ENCODE measurements at places on chromosomes 1 and 21.

GRCh38 chr1:184425449-184426277 is 38.8 kb downstream of the C1orf21 start:
- DNase-seq: no peak

- no peak for DNase-seq
Observed at GRCh38 chr21:41229509-41230248, 61.7 kb downstream of the BACE2 start.

- DNase-seq: no peak
Observed at GRCh38 chr1:100394285-100394684, 42.0 kb downstream of the CDC14A start.

- DNase-seq: peak; percentile 93
Observed at GRCh38 chr1:54118704-54119103, 34.1 kb downstream of the CDCP2 start.

GRCh38 chr1:182066934-182067333 is 5.4 kb upstream of the ZNF648 start:
- no peak for DNase-seq

DNA sequence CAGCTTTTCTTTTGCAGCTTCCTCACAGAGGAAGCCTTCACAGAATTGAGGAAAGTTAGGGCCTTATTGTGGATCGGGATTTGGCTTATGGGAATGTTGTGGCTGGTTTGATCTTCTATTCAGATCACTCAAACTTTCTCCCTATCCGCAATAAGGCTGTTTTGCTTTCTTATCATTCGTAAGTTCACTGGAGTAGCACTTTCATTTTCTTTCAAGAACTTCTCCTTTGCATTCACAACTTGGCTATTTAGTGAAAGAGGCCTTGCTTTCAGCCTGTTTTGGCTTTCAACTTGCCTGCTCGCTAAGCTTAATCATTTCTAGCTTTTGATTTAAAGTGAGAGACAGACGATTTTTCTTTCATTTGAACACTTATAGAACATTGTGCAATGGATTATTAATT is 181.9 kb upstream of the B3GALT2 start:
- DNase-seq: no peak

DNA sequence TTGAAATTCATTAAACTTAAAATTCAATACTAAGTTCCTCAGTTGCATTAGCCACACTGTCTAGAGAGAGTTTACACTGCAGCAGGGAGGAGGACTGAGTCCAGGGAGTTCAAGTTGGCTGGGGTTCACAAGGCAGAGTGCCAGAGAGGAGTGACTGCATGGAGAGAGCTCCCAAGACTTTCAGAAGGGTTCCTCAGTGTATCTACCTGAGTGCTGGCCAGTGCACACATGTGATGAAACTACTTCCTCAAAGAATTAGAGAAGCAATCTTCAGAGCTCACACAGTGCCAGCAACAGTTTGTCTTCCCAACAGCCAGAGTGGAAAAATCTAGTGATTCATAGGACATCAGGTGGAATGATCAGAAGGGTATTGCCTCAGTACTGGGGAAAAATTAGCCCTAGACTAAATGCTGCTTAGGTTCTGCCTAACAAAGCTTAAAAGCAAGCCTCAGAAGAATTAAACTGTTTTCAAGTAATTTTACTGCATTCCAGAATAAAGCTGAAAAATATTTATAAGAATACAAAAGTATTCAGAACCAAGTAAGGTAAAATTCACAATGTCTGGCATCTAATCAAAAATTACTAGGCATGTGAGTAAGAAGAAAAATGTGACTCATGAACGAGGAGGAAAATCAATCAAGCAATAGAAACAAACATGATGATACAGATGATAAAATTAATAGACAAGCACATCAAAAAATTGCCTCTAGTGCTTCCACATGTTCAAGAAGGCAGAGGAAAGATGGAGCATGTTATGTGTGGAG is 10.4 kb upstream of the WNT3A start:
- no peak for DNase-seq

GRCh38 chr1:155035936-155036335 is 2.3 kb downstream of the DCST1 start:
- no peak for DNase-seq

GRCh38 chr1:62177621-62178020 is 17.0 kb upstream of the L1TD1 start:
- DNase-seq: no peak

DNA sequence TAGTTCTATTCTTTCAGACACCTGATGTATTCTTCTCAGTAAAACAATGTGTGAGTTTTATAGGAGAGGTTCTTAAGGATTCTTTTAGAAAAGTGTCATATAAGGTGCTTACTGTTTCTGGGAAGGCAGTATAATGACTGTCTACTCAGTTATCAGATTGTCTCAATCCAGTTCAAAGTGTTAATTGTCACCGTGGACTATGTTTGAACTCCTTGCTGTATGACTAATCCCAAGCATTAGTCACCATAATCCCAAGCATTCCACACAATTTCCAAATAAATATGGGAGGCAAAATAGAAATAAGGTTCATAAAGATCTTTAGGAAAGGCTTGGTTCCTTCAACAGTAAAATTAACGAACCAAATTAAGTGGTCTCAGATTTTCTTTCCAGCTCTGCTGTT is 342.1 kb upstream of the NR5A2 start:
- DNase-seq: peak; percentile 80

DNA sequence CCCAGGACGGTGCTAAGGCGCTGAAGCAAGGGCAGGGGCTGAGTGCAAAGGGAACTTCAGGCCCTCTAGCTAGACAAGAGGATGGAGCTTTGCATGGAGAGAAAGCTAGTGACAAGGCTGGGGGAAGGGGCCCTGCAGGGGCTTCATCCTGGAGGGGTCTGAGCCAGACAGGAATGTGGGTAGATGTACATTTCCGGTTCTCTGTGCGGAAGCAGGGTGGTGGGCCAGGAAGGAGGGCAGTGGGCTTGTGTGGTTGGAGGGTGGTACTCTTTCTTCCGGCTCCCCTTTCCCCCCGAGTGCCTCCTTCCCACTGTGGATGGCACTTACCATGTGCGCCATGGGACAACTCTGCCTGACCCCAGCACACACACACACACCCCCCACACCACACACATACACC is 1.5 kb downstream of the KISS1 start:
- DNase-seq: no peak

- DNase-seq: no peak
Observed at GRCh38 chr1:42927274-42927841, 31.3 kb downstream of the SLC2A1 start.

GRCh38 chr1:226732856-226733291 is 6.2 kb downstream of the ITPKB start:
- no peak for DNase-seq

DNA sequence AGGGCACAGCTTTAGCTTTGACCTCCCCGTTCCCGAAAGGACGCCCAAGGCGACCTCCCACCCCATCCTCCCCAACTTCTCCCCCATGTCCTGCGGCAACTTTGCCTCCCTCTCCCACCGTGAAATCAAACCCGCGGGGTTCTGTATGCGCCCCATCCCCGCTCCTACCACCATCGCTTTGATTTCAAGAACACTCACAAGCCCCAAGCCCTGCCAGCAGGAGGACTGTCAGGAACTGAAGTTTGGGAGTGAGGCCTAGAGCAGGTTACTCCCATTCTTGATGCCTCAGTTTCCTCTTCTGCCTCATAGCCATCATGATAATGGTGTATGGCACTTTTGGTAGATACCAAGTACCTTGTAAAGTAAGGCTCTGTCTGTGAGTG is 2.3 kb downstream of the PTPRU start:
- peak; percentile 26 for DNase-seq

- peak; percentile 81 for DNase-seq
Observed at GRCh38 chr1:200139661-200140250, 112.2 kb downstream of the NR5A2 start.

DNA sequence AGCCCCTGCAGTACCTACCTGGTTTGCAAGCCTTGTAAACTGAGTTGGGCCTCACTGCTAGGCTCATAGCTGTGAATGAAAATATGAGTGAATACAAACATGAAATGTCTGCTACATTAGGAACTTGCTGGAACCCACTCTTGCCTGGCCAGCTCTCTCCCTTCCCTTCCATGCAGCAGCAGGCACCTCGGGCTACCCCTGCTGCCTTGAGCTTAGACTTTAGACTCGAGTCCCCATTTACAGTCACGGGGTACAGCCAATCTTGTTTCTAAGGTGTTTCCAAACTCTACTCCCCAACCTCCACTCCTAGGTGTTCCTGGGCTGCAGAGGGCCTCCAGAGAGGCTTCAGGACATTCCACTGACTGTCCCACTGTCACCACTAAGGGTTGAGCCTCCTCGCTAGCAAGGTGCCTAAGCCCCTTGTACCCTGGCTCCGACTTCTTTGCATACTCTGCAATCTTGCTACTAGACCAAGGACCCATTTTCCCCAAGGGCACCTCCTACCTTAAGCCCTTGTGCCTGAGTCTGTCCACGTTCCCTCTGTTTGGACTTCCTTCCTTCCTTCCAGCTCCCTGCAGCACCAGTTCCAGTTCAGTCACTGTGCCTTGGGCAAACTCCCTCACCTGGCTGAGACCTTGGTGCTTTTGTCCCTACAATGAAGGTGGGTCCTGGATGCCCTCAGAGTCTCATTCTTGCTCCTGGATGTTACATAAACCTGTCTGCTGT is 36.9 kb downstream of the CDK18 start:
- DNase-seq: no peak

DNA sequence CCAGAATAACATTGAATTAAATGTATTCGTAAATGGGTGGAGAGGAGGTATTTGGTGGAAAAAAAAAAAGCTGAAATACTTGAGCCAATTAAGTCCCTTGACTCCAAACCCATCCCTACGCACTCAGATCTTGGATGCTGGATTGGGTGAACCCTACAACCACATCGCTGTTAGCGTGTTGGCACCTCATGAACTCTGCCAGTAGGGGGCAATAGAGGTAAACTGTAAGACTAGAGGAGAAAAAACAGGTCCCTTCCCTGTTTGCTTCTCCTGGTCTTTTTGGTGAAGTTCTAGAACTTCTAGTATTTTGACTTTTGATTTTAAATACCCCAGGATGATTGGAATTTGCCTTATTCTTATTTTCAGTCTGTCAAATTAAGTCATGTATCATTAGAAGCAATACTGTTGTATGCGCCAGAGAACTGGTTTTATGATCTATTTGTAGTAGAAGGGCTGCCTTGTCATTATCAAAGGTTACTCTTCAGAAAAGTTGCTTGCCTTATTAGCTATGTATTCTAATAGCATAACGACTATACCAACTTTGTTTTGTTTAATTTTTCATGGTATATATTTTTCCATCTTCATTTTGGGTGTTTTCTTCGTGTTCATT is 1.9 kb upstream of the OR13G1 start:
- peak; percentile 49 for DNase-seq

DNA sequence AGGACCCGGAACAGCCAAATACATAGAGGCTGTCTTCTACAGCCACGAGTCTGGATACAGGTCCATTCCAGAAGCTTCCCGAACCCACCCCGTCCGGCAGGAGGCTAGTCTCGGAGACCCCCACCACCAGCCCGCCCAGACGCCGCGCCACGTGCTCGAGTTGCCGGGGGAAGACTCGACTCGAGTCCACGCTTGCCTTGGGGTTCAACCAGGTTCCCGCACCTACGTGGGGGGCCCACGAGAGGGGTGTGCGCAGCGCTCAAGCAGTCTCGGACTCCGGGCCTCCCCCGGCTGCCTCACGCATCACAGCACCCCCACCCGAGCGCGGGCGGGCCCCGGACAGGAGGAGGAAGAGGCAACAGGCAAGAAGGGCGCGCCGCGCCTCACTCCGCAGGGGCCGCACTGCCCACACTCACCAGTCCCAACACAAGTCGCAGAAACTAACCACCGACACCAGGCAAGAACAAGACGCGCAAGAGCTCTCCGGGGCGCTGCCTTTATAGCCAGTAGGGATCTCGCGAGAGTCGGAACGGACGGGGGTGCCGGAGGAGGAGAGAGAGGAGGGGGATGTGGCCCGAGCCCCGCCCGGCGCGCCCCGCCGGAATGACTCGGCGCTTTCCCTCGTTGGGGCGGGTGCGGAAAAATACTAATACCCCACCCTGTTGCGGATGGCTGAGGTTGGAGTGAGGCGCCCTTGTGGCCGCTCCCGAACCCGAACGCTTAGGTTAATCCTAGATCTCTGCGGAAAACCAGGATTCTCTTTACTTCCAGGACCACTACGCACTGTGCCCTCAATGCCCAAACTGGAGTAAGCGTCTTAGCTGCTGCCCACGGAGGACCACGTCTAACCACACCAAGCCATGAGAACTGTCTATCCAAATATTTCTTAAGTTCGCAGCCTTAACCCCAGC is at the start of gene PRDX1:
Gene PRDX1, minus strand, starts transcription at position 472 of the 911 bp plus-strand sequence. CDS start 2,841 bp downstream, outside the sequence.
- DNase-seq: peak; percentile 95

GRCh38 chr1:59431566-59432294 is 134.8 kb downstream of the FGGY start:
- DNase-seq: peak; percentile 51

GRCh38 chr21:43881283-43881682 is 16.3 kb downstream of the AGPAT3 start:
- no peak for DNase-seq

GRCh38 chr1:6328091-6328490 is 65.5 kb downstream of the ACOT7 start:
- peak; percentile 33 for DNase-seq

- DNase-seq: peak; percentile 34
Observed at GRCh38 chr1:204104331-204105130, 31.6 kb downstream of the SOX13 start.

DNA sequence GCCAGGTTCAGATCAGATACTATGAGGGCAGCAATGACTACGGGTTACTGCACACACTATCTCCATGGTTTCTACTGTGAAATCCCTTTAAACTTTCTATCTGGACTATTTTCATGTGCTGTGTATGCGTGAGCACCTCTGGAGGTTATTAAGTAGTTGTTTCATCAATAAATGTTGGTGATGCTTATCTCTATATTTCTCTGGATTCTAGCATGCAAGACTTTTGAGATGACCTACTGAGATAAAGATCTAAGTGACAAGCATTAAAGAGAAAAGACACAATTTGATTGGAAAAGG is 194.0 kb downstream of the NRIP1 start:
- DNase-seq: no peak
